ENCODE measurements at places on chromosomes 1 and 21. TPM values are rescaled to one million over a fixed set of nuclear protein-coding genes. Genes with fewer than 3 reads are reported as not detected.

DNA sequence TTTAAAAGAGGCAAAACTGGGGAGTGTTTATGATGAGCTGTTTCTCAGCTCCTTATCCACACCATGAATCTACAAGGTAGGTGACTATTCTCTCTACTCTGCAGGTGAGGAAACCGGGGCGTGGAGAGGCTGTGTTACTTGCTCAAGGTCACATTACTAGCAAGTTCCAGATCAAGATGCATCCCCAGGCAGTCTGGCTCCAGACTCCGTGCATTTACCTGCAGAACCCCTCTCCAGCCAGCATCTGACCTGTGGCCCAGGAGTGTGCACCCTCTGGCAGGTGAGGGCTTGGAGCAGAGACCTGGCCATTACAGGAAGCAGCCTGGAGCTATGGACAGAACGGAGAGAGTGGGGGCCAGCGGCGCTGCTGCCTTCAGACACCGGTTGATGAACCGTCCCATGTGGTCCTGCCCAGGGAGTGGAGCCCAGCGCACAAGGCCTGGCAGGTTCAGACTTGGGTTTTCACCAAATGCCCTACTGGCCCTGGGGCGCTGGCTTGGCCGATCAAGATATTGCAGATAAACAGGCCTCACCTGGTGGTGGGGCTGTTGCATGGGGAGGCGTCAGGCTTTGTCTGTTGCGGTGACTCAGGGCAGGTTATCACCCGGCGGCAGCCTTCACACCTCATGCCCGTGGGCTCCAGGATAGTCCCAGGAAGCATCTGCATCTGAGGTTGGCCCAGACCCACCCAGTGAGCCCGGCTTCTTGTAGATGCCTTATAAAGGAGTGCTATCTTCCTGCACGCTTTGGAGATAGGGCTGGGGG lies 29.2 kb upstream of the WNT4 start:
- no peak for DNase-seq

DNA sequence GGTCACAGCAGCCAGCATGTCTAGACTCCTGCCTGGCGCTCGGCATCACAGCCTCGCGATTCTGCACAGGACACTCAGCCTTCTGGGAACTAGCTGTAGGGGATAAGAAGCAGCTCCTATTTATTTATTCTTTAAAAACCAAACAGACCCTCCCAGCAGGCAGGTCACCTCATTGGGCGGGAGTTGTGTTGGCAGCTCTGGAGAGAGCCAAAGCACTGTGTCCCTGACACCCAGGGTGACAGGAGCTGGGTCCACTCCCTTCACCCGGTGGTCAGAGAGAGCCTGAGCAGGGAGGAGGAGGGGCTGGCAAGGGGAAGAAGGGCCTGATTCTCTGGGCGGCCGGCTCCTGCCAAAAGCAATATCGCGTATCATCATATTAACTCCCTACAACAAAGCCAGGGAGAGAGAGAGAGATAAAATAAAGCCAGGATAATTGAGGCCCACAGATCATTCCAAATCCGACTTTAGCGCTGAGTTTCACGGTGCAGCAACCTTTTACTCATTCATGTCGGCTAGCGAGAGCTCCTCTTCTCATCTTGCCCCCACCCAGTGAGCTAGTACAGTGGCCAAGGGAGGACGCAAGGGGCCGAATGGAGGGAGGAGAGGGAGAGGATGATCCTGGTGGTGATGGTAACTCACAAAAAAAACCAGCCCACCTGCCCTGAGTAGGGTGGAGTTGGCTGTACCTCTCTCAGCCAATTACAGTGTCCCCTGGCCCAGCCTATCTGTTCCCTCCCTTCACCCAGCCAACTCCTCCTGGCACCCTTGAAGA lies 79.8 kb upstream of the IFFO2 start:
- no peak for DNase-seq

DNA sequence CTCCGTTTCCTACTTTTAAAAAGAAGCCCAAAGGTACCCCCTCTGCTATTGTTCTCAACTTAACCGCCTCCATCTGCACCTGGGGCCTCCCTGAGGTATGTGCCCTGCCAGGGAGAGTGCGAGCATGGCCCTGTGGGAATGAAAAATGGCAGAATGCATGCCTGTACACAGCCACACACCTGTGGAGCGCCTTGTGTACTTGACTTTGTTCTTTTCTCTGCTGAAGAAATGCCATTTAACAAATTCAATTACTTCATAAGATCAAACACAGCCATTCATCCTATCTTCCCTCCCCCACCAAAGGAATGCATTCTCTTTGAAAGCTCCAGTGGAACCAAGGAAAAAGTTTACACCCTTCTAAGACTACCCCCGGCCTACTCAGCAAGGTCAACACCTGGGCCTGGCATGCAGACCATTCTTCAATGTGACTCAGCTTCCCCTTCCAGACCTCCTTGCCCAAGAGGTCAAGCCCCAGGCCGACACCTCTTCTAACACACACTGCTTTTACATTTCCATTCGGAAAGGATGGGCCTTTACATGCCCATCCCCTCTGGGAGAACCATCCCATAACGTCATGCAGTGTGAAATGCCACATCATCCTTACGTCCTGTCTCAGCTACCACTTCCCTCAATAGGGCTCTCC lies 123.7 kb downstream of the SMYD2 start:
- peak; percentile 89 for DNase-seq

DNA sequence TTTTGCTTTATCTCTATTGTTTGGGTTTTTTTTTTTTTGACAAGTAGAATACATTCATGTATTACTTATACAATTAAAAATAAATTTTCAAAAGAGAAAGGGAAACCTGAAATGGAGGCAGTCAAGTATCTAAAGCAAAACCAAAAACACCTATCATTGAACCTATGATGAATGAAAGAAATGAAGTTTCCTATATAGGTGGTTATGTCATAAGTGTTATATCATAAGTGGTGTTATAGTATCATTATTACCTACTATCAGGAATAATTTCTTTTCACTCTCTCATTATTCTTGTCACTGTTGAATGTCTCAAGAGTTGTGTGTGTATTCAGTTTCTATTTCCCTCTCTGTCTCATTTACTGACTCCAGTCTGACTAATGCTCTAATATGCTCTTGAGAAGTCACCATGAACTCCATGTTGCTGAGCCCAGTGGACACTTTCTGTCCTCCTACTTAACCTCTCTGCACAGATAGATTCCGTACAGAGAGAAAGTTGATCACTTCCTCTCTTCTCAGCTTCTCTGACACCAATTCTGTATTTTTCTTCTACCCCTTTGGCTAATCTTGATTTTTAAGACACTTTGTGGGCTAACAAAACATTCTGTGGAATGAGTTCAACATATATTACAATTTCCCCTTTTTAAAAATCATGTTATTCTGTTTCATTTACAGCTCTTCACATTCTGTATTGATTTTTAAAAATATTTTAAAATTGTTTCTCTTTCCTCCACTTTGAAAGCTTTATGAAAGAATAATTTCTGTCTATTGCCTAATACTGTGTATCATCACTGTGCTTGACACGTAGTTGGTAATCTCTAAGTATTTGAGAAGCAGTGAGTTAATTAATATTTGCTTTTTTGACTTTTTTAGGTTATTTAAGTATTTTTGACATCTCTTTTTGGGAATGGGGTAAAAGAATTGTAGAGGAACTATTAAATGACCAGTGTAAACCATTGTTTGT lies 50.1 kb downstream of the RASAL2 start:
- peak; percentile 33 for DNase-seq

DNA sequence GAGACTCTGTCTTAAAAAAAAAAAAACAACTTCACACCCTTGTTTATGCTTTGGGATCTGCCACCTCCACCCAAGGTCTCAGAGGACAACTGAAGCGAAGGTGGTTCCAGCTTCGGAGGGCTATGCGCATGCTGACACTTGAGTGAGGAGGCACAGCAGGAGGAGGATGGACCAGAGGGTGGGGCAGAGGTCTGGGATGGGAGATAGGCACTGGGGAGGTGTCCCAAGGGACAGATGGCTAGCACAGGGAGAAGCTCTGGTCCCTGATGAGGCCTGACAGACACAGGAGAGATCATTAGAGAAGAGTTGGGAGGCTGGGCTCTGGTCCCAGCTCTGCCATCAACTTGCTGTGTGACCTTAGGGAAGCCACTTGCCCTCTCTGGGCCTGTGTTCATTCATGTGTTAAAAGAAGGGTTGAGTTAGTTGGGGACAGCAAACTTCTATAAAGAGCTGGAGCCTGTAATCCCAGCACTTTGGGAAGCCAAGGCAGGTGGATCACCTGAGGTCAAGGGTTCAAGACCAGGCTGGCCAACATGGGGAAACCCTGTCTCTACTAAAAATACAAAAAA lies 16.8 kb downstream of the E2F2 start:
- DNase-seq: no peak

DNA sequence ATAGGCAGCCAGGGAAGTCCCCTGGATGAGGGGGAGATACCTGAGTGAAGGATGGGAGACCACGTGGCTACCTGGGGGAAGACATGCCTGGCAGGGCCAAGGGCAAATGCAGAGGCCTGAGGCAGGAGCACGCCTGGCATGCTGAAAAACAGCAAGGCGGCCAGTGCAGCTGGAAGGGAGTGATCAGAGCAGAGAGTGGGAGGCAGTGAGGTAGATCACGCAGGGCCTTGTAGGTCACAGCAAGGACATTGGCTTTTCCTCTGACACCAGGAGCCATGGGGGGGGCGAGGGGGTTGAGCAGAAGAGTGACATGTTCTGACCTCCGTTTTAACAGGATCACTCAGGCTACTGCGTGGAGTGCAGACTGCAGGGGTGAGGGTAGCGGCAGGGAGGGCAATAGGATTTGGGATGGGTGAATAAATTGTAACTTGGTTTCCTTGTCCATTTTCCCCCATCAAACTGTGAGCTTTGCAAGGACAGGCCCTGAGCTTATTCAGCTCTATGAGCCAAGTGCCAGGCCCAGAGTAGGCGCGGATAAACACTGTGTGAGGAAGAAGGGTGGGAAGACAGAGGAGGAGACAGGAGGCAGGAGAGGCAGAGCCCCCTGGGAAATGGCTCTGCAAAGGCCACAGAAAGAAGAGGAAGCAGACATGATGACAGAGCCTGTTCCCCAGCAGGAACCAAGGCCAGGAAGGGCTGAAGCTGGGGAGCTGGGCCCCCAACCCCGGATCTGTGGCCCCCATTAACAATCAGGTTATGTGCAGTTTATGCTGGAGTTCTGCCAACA lies 16.6 kb downstream of the IFI6 start:
- no peak for DNase-seq

DNA sequence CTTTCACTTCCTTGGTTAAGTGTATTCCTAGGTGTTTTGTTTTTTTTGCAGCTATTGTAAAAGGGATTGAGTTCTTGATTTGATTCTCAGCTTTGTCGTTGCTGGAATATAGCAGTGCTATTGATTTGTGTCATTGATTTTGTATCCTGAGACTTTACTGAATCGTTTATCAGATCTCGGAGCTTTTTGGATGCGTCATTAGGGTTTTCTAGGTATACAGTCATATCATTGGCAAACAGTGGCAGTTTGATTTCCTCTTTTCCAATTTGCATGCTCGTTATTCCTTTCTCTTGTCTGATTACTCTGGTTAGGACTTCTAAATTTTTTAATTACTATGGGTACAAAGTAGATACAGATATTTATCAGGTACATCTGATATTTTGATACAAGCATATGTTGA lies 75.4 kb downstream of the SLC35A3 start:
- no peak for DNase-seq

DNA sequence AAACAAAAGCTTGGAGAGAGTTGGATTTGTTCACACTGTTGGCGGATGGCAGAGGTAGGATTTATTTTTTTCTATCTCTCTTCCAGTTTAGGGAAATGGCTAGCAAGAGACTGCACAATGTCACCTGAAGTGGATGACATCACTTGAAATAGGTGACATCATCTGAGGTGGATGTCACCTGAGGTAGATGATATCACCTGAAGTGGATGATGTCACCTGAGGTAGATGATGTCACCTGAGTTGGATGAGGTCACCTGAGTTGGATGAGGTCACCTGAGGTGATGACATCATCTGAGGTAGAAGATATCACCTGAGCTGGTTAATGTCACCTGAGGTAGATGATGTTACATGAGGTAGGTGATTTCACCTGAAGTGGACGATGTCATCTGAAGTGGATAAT lies 413.4 kb downstream of the DSCAM start:
- no peak for DNase-seq

- DNase-seq: peak; percentile 26
These were observed 50.7 kb downstream of the APP start for GRCh38 chr21:26119906-26120305.

GRCh38 chr21:24093032-24093431 lies 1514.2 kb downstream of the MRPL39 start:
- no peak for DNase-seq

DNA sequence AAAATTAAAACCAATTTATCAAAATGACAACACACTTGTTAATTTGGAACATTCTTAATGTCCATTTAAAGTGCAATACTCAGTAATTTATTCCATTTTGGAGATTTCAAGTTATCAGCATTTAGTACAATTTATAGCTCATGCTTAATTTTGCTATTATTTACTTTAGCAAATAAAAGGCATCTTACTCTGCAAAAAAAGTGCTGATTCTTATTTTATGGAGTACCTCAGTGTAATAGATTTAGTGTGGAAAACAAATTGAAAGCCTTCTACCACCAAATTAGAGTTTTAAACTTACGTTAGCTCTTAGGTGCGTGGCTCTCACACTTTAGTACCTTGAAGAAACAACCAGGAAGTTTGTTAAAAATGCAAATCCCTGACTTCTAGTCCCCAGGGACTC lies 208.4 kb upstream of the NRIP1 start:
- DNase-seq: no peak

DNA sequence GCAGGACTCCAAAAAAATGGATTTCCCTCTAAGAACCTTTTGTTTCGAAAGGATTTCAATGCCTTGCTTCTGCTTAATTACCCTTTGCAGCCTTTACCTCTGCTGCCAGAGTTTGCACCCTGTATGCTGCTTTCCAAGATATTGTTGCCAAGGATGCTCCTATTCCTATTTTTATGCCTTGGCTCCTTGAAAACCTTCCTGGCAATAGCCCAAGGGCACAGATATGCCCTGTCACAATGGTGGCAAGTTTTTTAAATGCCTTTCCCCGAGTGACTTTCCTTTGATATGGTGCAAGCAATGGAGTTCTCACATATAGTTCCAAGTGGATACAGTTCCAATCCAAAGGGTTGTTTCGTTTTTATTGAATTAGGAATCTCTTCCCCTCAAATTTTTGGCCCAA lies 1983.0 kb downstream of the MRPL39 start:
- DNase-seq: no peak

GRCh38 chr1:107359472-107360241 lies 218.8 kb downstream of the NTNG1 start:
- DNase-seq: no peak

The FCRL1 gene
- total RNA-seq: not detected

The KLHDC7A gene
- total RNA-seq: 0.17 TPM

The TDRD10 gene
- total RNA-seq: not detected

The LACTBL1 gene
- not detected for total RNA-seq

The RBM15 gene
- 20.4 TPM for total RNA-seq
